Body of pancreas (tissue), 4 donors: ENCODE measurements at places on chromosomes 3 and 15. TPM values are rescaled to one million over a fixed set of nuclear protein-coding genes. Genes with fewer than 3 reads are reported as not detected.
A peak's percentile ranks its signal among the peaks of the same experiment; 100 is the strongest.

RBPMS2 gene
- total RNA-seq, result 0.26 TPM

TM6SF1 gene
- 2.3 TPM for total RNA-seq

MAP4 gene
- total RNA-seq, result 70.6 TPM

KLHL6 gene
- 1.6 TPM for total RNA-seq

EPHB3 gene
- total RNA-seq, result 7.9 TPM

XXYLT1 gene
- 1.3 TPM for total RNA-seq

ITIH4 gene
- 60.7 TPM for total RNA-seq

- H3K4me1 ChIP-seq, result peaks cover 27% of the 10 kb centered on the region
- H3K36me3 ChIP-seq, result peaks cover 5% of the 10 kb centered on the region
- no peak for DNase-seq
- no peaks in the 10 kb centered on the region for H3K27me3 ChIP-seq
- H3K4me3 ChIP-seq, result no peak overlapping the region
These were observed 8.2 kb downstream of the HYAL2 start for GRCh38 chr3:50314342-50314741.

- H3K4me1 ChIP-seq, result no peaks in the 10 kb centered on the region
- H3K4me3 ChIP-seq, result no peak overlapping the region
- no peaks in the 10 kb centered on the region for H3K27me3 ChIP-seq
- no peak for DNase-seq
- peaks cover 22% of the 10 kb centered on the region for H3K36me3 ChIP-seq
These were observed 32.1 kb upstream of the GOLGB1 start for GRCh38 chr3:121781611-121782010.

- H3K4me1 ChIP-seq, result peaks cover 9% of the 10 kb centered on the region
- no peak for DNase-seq
- no peak overlapping the region for H3K27ac ChIP-seq
- H3K27me3 ChIP-seq, result no peaks in the 10 kb centered on the region
- H3K4me3 ChIP-seq, result no peak overlapping the region
These were observed 66.7 kb upstream of the SNRK start for GRCh38 chr3:43219616-43220015.

GRCh38 chr3:71616571-71617021 lies 33.1 kb upstream of the FOXP1 start:
- H3K27ac ChIP-seq, result no peak overlapping the region
- no peak overlapping the region for H3K4me3 ChIP-seq
- peaks cover 16% of the 10 kb centered on the region for H3K4me1 ChIP-seq
- H3K27me3 ChIP-seq, result no peaks in the 10 kb centered on the region
- DNase-seq, result no peak
- no peaks in the 10 kb centered on the region for H3K36me3 ChIP-seq

DNA sequence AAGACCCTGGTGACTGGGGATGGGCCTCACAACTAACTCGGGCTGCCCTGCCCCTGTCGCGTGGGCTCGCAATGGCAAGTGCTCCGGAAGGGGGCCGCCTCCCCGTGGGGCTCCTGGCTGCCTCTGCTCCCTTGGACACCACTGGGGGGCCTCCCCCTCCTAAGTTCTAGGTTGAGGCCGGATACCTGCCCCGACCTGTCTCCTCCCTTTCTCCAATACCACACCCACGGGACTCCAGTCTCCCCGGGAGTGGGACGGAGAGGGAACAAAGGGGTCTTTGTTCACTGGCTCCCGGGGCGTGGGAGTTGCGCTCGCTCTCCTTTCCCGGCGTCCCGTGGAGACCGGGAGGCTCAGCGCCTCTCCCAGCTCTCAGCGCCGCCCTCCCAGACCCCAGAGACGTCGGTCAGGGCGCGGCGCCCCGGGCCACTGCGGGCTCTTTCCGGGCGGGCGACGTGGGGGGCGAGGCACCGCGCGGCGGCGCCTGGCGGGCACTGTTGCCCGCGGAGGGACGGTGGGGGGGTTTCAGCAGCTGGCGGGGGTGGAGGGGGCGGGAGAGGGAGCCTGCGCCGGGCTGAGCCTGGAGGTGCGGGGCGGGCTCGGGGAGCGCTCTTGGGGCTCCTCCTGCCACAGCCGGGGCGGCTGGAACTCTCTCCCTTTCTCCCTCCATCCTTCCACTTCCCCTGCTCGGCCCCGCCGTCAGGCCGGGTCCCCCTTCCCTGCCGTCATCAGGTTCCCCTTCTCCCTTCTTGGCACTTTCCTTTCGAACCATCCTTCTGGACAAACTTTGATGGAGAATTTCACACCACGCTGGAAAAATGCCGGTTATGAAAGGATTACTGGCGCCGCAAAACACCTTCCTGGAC lies at the start of gene KCNH8:
Gene KCNH8, plus strand, starts transcription at position 606 of the 863 bp plus-strand sequence. Its CDS starts 210 bp downstream, at position 816.
- peaks cover 23% of the 10 kb centered on the region for H3K4me1 ChIP-seq
- peak within 1 kb of the TSS; percentile 90 for H3K27ac ChIP-seq
- H3K27me3 ChIP-seq, result no peaks in the 10 kb centered on the region
- H3K36me3 ChIP-seq, result no peaks in the 10 kb centered on the region

DNA sequence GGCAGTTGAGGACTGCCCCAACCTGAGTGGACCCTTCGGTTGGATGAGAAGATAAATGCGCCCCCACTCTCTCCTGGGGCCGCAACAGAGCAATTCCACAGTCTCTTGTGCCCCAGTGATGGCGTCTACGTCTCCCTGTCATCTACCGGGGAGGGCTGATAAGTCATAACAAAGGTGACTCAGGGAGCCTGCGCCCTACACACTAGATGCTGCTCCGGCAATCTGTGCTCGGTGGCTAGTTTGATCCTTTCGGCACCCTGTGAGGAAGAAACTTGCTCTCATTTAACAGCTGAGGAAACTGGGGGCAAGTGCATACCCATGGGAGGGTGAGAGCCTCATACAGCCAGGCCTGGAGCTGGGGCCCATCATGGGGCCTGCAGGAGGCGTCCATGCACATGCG lies 14.1 kb upstream of the SEMA3F start:
- H3K36me3 ChIP-seq, result no peaks in the 10 kb centered on the region
- H3K4me1 ChIP-seq, result no peaks in the 10 kb centered on the region
- H3K27me3 ChIP-seq, result no peaks in the 10 kb centered on the region
- no peak for DNase-seq

GRCh38 chr3:111800926-111801325 lies 58.1 kb upstream of the PHLDB2 start:
- no peaks in the 10 kb centered on the region for H3K36me3 ChIP-seq
- H3K27ac ChIP-seq, result peak overlapping the region; percentile 72
- H3K27me3 ChIP-seq, result no peaks in the 10 kb centered on the region
- DNase-seq, result no peak
- H3K4me1 ChIP-seq, result peaks cover 11% of the 10 kb centered on the region
- H3K4me3 ChIP-seq, result no peak overlapping the region

GRCh38 chr3:138898301-138898700 lies 48.6 kb downstream of the FOXL2 start:
- no peak for DNase-seq
- peaks cover 11% of the 10 kb centered on the region for H3K4me1 ChIP-seq
- H3K27me3 ChIP-seq, result no peaks in the 10 kb centered on the region

- H3K27ac ChIP-seq, result no peak overlapping the region
- no peaks in the 10 kb centered on the region for H3K36me3 ChIP-seq
- no peaks in the 10 kb centered on the region for H3K27me3 ChIP-seq
- H3K4me3 ChIP-seq, result no peak overlapping the region
These were observed 221.2 kb downstream of the TUSC7 start for GRCh38 chr3:116930786-116931185.

DNA sequence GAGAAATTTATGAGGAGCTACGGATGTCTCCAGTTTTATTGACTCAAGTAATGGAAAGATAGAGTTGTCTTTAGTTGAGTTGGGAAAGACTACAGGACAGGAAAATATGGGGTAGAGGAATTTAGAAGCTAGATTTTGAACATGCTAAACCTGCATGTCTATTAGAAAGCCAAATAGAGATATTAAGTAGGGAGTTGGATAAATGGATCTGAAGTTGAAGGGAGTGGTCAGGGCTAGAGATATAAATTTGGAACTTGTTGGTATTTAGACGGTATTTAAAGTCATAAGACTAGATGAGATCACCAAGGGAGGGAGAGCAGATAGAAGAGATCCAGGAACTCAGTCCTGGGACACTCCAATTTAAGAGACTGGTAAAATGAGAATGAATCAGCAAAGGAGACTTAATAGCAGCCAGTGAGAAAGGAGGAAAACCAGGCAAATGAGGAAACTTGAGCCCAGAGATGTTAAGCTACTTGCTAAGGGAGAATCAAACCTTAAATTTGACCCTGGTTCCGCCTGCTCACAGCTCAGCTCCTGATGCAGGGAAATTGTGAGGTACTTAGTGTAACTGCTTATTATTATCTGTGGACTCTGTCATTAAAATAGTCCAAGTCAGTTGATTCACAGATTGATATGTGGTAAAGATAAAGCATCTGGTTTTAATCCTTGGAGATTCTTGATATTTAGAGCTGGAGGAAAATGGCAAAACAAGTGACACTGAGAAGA lies 35.8 kb downstream of the ABI3BP start:
- H3K27ac ChIP-seq, result no peak overlapping the region
- H3K27me3 ChIP-seq, result no peaks in the 10 kb centered on the region
- DNase-seq, result no peak
- H3K36me3 ChIP-seq, result no peaks in the 10 kb centered on the region

DNA sequence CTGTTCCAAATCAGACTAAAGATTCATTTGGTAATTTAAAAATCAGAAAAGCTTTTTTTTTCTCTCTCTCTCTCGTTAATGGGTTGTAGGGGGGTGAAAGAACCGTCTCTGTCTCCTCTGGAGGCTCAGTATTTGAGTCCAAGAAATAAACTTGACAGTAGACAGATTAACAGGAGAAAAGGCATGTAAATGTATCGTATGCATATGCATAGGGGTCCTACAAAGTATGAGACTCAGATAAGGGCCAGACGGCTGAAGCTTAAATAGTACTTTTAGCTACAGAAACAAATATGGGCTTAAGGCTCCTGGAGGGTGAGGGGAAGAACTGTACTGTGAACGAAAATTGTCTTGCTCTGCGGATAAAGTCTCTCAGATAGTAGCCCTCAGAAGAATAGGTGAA lies 42.4 kb downstream of the PIK3CA start:
- H3K4me1 ChIP-seq, result peaks cover 12% of the 10 kb centered on the region
- no peak for DNase-seq
- H3K27me3 ChIP-seq, result no peaks in the 10 kb centered on the region
- H3K4me3 ChIP-seq, result no peak overlapping the region
- no peak overlapping the region for H3K27ac ChIP-seq
- H3K36me3 ChIP-seq, result no peaks in the 10 kb centered on the region

- DNase-seq, result no peak
- H3K36me3 ChIP-seq, result no peaks in the 10 kb centered on the region
- H3K4me1 ChIP-seq, result peaks cover 30% of the 10 kb centered on the region
- H3K4me3 ChIP-seq, result no peak overlapping the region
These were observed 152.6 kb downstream of the GREM1 start for GRCh38 chr15:32870240-32871033.

DNA sequence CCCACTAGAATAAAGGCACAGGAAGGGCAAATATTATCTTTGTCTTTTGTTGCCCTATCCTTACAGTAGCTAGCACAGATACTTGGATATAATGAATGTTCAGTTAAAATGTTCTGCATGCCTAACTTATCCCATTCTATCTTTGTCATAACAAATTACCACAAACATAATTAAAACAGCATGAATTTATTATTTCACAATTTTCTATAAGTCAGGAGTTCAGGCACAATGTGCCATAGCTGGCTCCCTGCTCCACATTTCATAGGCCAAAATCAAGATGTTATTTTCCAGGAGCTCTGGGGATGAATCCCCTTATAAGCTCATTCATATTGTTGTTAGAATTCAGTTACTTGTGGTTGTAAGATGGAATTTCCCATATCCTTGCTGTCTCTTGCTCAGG lies 975.5 kb downstream of the IGSF11 start:
- no peak for DNase-seq
- no peaks in the 10 kb centered on the region for H3K27me3 ChIP-seq
- no peak overlapping the region for H3K4me3 ChIP-seq
- no peaks in the 10 kb centered on the region for H3K4me1 ChIP-seq
- no peaks in the 10 kb centered on the region for H3K36me3 ChIP-seq

DNA sequence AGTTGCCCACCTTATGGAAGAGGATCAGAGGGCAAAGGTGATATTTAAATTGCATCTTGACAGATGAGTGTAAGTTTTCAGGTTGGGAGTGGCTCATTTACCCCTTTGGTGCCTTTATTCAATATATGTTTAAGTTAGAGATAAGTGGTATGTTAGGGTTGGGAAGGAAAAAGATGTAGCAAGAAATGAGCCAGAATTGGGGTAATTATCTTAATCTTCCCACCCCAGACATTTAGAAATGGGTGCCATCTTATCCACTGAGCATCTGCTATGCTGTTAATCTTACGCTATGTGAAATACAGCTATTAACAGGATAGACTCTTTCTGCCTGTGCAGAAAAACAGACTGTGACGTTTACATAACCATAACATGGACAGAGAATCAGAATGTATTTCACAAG lies 6.3 kb downstream of the CMTM7 start:
- H3K27ac ChIP-seq, result no peak overlapping the region
- H3K4me1 ChIP-seq, result peaks cover 34% of the 10 kb centered on the region
- DNase-seq, result no peak
- H3K4me3 ChIP-seq, result no peak overlapping the region
- no peaks in the 10 kb centered on the region for H3K36me3 ChIP-seq
- no peaks in the 10 kb centered on the region for H3K27me3 ChIP-seq

- no peaks in the 10 kb centered on the region for H3K4me1 ChIP-seq
- no peak for DNase-seq
- no peaks in the 10 kb centered on the region for H3K27me3 ChIP-seq
These were observed 91.1 kb upstream of the ALDH1A3 start for GRCh38 chr15:100788418-100789105.

GRCh38 chr15:33565094-33565493 lies 254.3 kb downstream of the RYR3 start:
- H3K27ac ChIP-seq, result no peak overlapping the region
- H3K4me3 ChIP-seq, result no peak overlapping the region
- no peak for DNase-seq
- no peaks in the 10 kb centered on the region for H3K27me3 ChIP-seq
- H3K4me1 ChIP-seq, result no peaks in the 10 kb centered on the region
- no peaks in the 10 kb centered on the region for H3K36me3 ChIP-seq

DNA sequence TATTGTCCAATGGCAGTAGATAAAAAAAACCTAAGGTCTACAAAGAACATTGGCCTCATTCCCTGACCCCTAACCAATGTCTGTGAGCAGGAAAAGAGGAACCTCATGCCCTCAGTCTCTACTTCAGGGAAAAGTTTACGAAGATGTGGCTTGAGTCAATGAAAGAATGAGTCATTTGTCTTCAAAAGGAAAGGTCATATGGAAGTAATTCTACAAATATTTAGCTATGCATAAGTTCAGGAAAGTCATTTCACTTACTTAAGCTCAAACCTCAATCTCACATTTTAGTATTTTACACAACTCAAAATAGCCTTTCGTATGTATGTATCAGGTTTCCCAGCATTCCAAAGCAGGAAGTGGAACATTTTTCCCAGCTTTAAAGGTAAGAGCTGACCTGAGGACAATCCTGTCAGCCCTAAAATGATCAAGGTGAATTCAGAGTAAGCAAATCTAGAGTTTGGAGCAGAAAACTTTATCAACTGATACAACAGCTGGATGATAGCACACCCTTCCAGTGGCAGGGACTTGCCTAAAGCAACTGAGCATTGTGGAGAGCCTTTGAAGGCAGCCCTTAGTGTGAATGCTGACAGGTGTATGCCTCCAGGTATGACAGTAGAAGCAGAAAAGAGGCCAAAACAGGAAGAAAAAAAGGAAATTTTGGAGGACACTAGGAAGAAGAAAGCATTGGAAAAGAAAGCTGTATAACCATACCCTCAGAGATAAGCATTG lies 53.9 kb upstream of the ACKR4 start:
- H3K27ac ChIP-seq, result peak overlapping the region; percentile 19
- no peak for DNase-seq
- H3K4me1 ChIP-seq, result peaks cover 23% of the 10 kb centered on the region
- H3K36me3 ChIP-seq, result no peaks in the 10 kb centered on the region
- H3K4me3 ChIP-seq, result no peak overlapping the region
